Brain microvascular endothelial cell (primary cell): ENCODE measurements at places on chromosomes 11 and 22.

DNA sequence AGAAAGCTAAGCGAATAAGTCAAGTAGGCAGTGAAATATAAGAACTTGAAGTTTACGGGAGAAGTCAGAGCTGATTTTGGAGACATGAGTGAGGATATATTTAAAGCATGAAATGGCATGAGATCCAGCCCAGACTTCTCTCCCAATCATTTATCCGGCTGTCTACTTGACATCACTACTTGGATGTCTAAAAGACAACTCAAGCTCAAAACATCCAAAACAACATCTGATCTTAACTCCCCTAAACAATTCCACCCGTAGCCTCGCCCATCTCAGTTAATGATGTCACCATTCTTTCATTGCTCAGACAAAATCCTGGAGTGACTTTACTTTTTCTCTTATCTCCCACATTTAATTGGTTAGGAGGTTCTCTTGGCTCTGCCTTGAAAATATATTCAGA lies 44.5 kb downstream of the WEE1 start:
- DNase-seq, result peak; percentile 40

DNA sequence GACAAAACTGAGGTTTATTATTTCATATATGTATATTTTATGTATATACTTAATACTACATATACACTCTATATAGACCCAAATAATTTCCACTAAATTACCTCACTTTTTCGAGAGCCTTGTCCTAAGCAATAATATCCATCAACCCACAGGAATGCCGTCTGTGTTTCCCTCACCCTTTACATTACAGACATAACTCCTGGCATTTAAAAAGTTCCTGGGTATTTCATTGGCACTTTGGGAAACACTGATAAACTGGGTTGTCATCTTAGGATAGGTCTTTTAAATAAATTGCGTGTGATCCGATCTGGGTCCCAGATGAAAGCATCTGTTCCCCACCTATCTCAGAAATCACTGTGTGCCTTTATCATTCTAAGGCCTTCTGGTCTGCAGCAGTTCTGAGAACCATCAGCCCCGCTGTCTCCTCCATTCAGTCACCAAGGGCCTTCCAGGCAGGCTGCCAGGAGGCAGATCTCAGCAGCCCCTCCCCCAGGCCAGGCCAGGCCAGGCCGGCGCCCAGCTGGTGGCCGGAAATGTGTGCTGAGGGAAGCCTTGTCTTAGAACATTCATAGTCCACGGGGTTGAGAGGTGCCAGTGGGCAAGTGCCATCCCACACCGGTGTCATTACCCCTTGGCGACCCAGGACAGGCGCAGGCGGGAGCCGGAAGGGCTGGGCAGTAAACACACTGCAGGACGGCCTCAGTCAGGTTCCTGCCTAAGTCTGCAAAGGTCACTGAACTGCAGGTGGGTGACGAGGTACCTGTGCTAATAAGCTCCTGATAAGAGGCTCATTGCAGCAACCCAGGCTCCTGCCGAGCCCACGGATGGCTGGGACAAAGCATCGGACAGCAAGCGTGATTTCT lies 3.3 kb downstream of the FGF19 start:
- DNase-seq, result peak; percentile 56

- no peak for DNase-seq
Observed at GRCh38 chr22:49869845-49870712, 16.4 kb downstream of the ZBED4 start.

GRCh38 chr11:79691445-79691844 lies 250.6 kb upstream of the TENM4 start:
- DNase-seq, result no peak
